AG09319 (cell line): ENCODE measurements at places on chromosomes 12 and 14.

DNA sequence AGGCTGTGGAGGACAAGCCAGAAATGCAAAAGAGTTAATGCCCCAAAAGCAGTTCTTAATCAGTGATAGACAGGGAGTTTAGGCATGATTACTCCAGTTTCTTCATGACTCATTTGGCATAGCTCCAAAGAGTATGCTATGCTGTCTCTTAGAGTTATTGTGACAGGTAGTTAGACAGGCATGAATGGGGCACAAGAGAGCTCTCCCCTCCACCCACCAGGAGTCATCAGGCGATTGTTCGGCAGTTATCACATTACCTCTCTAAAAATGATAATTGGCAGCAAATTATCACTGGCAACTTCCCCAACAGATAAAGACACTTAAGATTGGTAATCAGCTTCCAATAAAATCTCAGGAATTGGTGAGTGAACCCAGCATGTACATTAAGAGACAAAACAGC is 320.1 kb downstream of the DAD1 start:
- no peak for DNase-seq

DNA sequence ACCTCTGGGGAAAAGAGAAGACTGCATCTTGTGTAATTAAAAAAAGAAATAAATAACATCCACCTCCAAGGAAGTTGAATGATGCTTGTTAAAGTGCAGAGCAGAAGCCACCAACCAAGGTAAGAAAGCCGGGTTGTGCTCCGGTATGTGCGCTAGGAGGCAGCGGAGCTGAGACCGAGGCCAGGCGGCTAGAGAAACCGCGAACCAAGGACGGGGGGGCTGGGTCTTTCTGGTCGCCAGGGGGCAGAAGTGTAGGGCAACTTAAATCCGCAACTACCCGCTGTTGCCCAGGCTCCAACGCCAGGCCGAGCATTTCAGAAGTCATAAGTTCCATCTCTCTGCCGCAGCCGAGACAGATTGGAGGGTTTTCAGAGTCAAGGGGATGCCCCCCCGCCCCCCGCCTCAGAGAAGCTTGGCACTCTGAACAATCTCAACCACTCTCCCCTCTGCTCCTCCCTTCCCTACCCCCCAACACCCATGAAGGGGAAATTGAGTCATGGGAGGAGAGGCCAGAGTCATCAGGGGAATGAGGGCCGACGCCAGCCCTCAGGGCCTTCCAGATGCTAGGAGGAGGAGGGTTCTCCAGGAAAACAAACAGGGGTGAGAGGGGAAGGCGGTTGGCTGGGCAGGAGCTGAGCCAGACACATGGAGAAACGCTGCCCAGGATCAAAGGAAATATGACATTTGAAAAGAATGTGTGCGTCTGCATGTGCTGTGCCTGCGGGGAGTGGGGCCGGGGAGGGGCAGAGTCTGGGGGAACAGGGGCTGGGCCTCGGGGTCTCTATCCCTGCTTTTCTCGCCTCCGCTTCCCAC is 2.2 kb upstream of the NFATC4 start:
- peak; percentile 85 for DNase-seq

DNA sequence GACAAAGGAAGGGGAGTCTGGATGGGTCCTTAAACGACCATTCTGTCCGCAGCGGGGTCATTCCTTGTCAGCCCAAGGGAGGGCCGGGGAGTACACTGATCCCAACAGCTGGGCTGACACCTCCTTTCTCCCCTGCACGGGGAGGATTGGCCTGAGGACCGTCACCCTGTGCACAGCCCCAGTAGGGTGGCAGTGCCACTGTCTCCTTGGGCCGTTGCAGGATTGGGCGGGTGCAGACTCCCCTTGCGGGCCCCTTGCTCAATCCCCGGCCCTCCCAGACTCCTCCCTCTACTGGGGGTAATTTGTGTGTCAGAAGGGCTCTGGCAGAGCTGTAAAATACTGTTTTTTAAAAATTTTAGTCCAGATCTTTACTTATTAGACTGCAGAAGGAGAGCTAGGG is 12.6 kb upstream of the AMN start:
- DNase-seq, result no peak

- DNase-seq, result no peak
Observed at GRCh38 chr12:57093415-57094207, 4.7 kb downstream of the NAB2 start.
